ENCODE measurements at places on chromosomes 4 and X.

GRCh38 chr4:26557164-26557563, 26.7 kb upstream of the TBC1D19 start:
- DNase-seq: no peak

- DNase-seq: peak; percentile 88
Observed at GRCh38 chr4:128323401-128323800, 35.8 kb upstream of the PGRMC2 start.

DNA sequence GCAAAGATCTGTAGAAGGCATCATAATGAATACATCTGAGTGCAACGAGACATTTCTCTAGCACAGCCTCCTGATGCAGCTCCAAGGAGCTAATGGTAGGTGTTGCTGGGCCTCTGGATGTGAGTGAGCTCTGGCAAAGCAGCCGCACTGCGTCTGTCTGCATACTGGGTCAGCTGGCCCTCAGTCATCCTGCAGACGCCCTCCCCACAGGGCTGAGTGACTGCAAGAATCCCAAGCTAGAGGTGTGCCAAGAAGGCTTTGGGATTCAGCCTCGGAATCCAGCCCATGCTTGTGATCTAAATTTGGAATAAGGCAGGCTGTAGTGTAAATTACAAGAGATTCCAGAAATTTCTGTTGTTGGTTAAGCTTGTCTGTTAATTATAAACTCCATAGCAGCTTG, 18.5 kb downstream of the HERC3 start:
- DNase-seq: no peak

- no peak for DNase-seq
Observed at GRCh38 chr4:123510659-123511058, 114.1 kb downstream of the SPRY1 start.

- no peak for DNase-seq
Observed at GRCh38 chrX:65712005-65712806, 44.8 kb downstream of the MSN start.

- DNase-seq: peak; percentile 60
Observed at GRCh38 chr4:16597845-16598596, 300.4 kb downstream of the LDB2 start.

DNA sequence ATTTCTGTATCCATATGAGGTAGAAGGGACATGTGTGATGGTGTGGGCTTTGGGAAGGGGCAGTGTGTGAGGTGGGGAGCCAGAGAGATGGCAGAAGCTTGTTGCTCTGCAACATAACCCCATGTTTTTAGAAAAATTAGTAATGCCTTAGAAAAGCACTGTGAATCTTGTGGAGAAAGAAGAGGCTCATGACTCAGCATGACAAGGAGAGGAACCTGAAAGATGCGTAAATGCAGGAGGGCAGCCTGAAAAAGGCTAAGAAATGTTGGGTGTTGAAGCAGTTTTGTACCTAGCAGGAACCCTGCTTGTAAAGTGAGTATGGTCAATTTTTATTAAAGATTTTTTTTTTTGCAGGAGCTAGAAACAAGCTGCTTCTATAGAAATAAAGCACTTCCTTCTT, 59.8 kb downstream of the ARSJ start:
- DNase-seq: no peak

- DNase-seq: no peak
Observed at GRCh38 chrX:118751950-118752783, 24.8 kb downstream of the IL13RA1 start.
